ENCODE measurements at places on chromosomes 5 and 9. TPM values are rescaled to one million over a fixed set of nuclear protein-coding genes. Genes with fewer than 3 reads are reported as not detected.

DNA sequence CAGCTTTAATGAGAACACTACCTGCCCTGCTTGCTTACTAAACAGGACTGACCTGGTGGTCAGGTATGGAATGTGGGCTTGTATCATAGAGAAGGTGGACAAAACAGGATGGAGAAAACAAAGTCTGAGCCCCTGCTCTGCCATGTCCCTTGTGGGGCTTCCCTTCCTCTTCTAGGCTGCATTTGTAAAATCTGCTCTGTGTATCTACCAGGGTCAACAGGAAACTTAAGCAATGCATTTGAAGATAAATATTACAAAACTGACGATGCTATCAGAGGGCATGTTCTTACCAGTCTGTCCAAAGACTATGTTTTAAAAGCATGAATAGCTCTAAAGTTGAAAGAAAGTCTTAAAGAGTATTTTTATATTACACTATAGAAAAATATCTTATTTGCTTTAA, 228.7 kb downstream of the DCP2 start:
- DNase-seq: no peak

GRCh38 chr5:62786099-62786498, 207.5 kb downstream of the LRRC70 start:
- no peak for DNase-seq

DNA sequence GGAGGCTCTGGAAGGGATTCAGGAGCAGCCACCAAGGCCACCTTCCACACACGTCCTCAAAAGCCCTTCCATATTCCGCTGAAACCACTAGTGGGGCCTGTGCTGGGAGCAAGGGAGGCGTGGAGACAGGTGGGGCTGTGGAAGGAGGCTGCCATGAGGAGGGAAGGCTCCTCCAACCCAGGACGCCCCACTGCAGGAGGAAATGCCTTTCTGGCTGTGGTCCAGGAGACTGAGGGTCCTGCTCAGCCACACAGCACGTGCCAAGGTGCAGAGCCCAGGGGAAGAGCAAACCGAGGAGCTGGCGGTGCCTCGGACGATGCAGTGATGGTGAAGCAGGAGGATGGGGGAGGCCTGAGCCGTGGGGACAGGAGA, 49.5 kb downstream of the ADAMTS2 start:
- DNase-seq: no peak

DNA sequence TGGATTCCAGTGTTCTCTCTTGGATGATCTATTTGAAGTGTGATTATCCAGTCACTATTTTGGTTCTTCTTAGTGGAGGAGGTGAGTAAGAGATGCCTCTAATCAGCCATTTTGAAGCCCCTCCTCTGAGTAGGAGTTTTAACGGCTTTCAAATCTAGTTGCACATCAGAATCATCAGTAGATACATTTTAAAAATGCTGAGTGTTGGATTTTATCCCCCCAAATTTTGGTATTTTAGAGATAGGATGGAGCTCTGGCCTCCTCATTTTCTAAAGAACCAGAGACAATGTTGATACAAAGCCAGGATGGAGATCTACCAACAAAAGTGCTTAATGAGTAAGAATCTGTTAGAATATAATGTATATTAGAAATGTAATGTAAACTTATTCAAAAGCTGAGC, 1061.0 kb upstream of the WWC1 start:
- DNase-seq: no peak

GRCh38 chr9:17401858-17402257, 177.0 kb upstream of the SH3GL2 start:
- DNase-seq: no peak

Gene CRAT
- 42.1 TPM for total RNA-seq

- DNase-seq: no peak
These were observed 293.2 kb downstream of the EPB41L4A start for GRCh38 chr5:112125903-112126302.

GRCh38 chr5:150645070-150645700, 4.7 kb downstream of the SYNPO start:
- DNase-seq: peak; percentile 77

DNA sequence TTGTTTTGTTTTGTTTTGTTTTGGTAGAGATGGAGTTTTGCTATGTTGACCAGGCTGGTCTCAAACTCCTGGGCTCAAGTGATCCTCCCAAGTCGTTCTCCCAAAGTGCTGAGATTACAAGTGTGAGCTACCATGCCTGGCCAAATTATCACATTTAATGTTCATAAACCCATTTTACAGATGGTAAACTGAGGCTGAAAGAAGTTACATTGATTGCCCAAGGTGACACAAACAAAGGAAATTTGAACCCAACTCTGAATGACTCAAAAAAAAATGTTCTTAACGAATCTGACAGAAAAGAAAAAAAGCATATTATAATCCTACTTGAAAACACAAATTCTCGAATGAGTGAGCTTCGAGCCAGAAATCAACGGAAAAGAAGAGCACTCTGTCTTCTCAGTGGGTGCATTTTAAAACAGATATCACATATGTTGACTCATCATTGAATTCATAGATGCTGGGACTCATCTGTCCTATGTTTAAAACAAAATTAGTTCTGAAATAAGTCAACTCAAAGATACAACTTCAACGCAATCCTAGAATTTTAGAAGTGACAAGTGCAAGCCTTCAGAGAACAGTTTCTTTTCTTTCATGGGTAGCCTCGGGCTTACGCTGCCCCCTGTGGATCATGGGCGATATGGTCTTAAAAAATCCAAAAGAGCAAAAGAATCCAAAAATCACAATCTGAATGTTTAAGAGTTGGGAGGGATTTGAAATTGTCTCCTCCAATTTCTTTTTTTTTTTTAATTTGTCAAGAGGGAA, 28.4 kb downstream of the TIMD4 start:
- no peak for DNase-seq

GRCh38 chr5:40619421-40619820, 60.3 kb upstream of the PTGER4 start:
- DNase-seq: no peak

- no peak for DNase-seq
These were observed 48.1 kb downstream of the VAV2 start for GRCh38 chr9:133943781-133944745.

Gene GTF3C4
- total RNA-seq: 16.5 TPM

GRCh38 chr9:23120630-23121029, 674.0 kb downstream of the DMRTA1 start:
- DNase-seq: no peak

DNA sequence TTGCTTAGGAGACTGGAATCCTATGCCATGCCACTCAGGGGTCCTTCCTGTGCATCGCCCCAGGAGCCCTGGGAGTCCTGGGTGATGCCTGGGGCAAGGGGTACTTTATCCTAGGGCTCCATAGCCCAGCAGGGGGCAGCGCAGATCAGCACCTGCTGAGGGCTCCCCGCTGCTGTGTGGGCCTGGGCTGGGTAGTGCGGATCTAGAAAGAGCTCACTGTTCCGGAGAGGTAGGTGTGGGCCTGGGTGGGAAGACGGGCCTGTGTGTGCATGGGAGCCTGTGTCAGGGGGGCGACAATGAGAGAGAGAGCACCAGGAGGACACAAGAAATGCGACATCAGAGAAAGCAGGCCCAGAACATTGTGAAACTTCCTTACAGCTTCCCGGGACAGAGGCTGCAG, 11.4 kb upstream of the DAB2IP start:
- no peak for DNase-seq

Gene ADGRV1
- 4.7 TPM for total RNA-seq

DNA sequence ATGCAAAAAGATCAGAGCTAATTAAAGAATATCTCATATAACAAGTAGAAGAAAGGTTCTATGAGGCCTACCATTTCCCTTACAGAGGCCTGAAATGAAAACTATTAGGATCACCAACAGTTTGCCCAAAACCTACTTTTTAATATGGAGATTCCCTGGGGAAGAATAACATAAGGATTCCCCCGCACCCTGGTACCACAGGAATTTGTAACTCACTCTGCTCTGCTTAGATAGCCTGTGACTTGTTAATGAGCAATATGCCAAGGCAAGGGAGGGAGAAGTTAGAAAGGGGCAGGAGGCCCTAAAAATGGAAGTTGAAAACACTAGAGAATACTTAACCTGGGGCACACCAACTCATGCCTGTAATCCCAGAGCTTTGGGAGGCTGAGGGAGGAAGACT, 107.0 kb downstream of the CDH6 start:
- DNase-seq: no peak

GRCh38 chr9:17462869-17463464, 115.9 kb upstream of the SH3GL2 start:
- DNase-seq: no peak

Gene CDX1
- not detected for total RNA-seq

GRCh38 chr9:89204801-89205200, 26.2 kb upstream of the SHC3 start:
- DNase-seq: no peak

Gene CAST
- 473 TPM for total RNA-seq

Data from ureter (tissue), 1 donor.